ENCODE measurements at places on chromosomes 16 and 17. TPM values are rescaled to one million over a fixed set of nuclear protein-coding genes. Genes with fewer than 3 reads are reported as not detected.

DPEP2 gene
- 1.4 TPM for total RNA-seq

GJC1 gene
- 31.4 TPM for total RNA-seq

TAT gene
- not detected for total RNA-seq

KRT23 gene
- 0.46 TPM for total RNA-seq

KRT31 gene
- total RNA-seq = 0.23 TPM

RNF157 gene
- 42.2 TPM for total RNA-seq

PLXDC1 gene
- 18.0 TPM for total RNA-seq

CD300H gene
- total RNA-seq = not detected

NPIPB9 gene
- total RNA-seq = 4.6 TPM

CETP gene
- total RNA-seq = 1.4 TPM

ORMDL3 gene
- total RNA-seq = 40.4 TPM

MYH1 gene
- total RNA-seq = not detected

TP53TG3D gene
- 0.92 TPM for total RNA-seq

MILR1 gene
- 3.7 TPM for total RNA-seq

TM4SF5 gene
- not detected for total RNA-seq

CACNG5 gene
- total RNA-seq = 12.2 TPM

TP53TG3C gene
- total RNA-seq = not detected

NUDT21 gene
- total RNA-seq = 225 TPM

CHST6 gene
- 5.3 TPM for total RNA-seq

SMIM22 gene
- not detected for total RNA-seq

TMEM170A gene
- 48.9 TPM for total RNA-seq

ST6GALNAC1 gene
- 0.69 TPM for total RNA-seq

SLC39A11 gene
- 6.9 TPM for total RNA-seq

SERPINF2 gene
- total RNA-seq = not detected

CCR7 gene
- total RNA-seq = not detected

GLP2R gene
- total RNA-seq = not detected

TTC19 gene
- total RNA-seq = 59.3 TPM

CCL16 gene
- not detected for total RNA-seq

MTSS2 gene
- total RNA-seq = 78.9 TPM

PHOSPHO1 gene
- 2.5 TPM for total RNA-seq

CNTNAP1 gene
- 31.6 TPM for total RNA-seq

ABCA6 gene
- total RNA-seq = 6.2 TPM

SYNGR2 gene
- total RNA-seq = 10.6 TPM

CCL18 gene
- not detected for total RNA-seq

KRTAP16-1 gene
- not detected for total RNA-seq

KRTAP2-3 gene
- total RNA-seq = not detected

ICAM2 gene
- total RNA-seq = 8.8 TPM

SLFN5 gene
- 9.9 TPM for total RNA-seq

LDHD gene
- total RNA-seq = 6.7 TPM

KRT36 gene
- total RNA-seq = not detected

CIBAR2 gene
- total RNA-seq = 4.8 TPM

SPEM3 gene
- total RNA-seq = not detected

MMP2 gene
- total RNA-seq = 15.0 TPM

TLE7 gene
- not detected for total RNA-seq

GCGR gene
- total RNA-seq = not detected

NPIPB4 gene
- 56.3 TPM for total RNA-seq

EPX gene
- not detected for total RNA-seq

SLC7A5 gene
- total RNA-seq = 33.7 TPM

TLCD2 gene
- total RNA-seq = 0.92 TPM

KRT17 gene
- not detected for total RNA-seq

HES7 gene
- total RNA-seq = 0.46 TPM
